ENCODE measurements at places on chromosomes 4 and X. TPM values are rescaled to one million over a fixed set of nuclear protein-coding genes. Genes with fewer than 3 reads are reported as not detected.

Gene CLDN22
- total RNA-seq = not detected

Gene CXorf49
- not detected for total RNA-seq

Gene WWC2
- 0.07 TPM for total RNA-seq

Gene WNK3
- 0.72 TPM for total RNA-seq

Gene PFKFB1
- total RNA-seq = 0.98 TPM
